ENCODE measurements at places on chromosomes 4 and X.

GRCh38 chrX:47091149-47091775 is 13.0 kb downstream of the RGN start:
- no peak for DNase-seq

DNA sequence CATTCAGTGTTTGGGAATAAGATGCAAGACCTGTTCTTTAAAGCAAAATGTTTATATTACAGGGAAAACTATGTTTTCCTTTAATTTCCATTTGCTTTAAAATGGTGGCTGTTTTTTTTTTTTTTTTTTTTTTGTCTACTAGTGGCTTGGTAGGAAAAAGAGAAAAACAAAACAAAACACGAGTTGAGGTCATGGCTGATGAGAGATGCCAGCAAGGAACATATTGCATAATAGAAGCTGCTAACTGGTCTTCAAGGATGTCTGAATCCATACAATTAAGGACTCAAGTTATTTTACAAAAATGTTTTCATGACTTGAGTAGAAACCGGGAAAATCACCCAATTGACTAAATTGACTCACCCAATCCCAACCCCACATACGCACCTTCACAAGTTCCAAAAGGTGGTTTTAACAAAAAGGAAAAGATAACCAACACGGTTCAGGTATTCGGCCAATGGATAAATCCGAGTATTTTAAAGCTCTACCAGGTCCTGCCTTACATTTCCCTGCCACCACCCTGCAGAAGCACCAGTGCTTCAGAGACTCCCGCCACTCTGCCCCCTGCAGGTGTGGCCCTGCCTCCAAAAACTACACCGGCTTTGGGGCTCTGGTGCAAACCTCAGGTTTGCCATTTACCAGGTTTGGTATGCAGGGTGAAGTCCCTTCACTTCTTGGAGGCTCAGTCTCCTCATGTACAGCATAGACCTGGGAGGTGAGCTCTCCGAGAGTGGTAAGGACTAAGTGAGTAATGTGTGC is 27.1 kb downstream of the PIR start:
- DNase-seq: no peak

DNA sequence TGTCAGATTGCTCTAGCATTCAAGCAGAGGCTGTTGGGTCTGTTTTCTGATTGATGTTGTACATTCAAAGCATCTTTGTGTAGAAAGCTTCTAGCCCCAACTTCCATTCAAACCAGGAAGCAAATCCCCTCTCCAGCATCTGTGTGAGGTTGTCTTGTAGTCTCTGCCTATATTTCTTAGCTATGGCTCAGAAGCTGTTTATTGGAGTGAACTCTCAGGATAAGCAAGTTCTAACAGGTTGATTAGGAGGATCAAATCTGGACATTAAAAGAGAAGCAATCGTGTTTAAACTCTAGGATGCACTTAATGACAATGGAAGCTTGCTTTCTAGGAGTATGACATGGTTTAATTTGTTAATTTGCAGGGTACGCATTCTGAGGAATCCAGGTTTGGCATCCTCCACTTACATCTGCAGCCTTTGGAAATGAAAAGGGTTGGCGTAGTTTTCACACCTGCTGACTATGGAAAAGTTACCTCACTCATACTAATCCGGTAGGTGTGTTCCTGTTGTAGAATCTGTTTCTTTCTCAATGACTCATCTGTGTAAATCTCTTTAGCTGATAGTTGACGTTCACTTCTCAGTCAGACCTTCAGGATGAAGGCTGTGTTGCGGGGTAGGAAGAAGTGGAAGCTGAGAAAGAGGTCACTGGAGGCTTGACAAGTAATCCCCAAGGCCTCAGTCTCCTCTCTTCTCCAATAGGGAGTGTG is 88.0 kb upstream of the TLR2 start:
- no peak for DNase-seq

GRCh38 chr4:149746276-149746675 is 69.4 kb downstream of the IQCM start:
- DNase-seq: no peak

GRCh38 chr4:147823130-147823529 is 91.2 kb downstream of the ARHGAP10 start:
- no peak for DNase-seq

DNA sequence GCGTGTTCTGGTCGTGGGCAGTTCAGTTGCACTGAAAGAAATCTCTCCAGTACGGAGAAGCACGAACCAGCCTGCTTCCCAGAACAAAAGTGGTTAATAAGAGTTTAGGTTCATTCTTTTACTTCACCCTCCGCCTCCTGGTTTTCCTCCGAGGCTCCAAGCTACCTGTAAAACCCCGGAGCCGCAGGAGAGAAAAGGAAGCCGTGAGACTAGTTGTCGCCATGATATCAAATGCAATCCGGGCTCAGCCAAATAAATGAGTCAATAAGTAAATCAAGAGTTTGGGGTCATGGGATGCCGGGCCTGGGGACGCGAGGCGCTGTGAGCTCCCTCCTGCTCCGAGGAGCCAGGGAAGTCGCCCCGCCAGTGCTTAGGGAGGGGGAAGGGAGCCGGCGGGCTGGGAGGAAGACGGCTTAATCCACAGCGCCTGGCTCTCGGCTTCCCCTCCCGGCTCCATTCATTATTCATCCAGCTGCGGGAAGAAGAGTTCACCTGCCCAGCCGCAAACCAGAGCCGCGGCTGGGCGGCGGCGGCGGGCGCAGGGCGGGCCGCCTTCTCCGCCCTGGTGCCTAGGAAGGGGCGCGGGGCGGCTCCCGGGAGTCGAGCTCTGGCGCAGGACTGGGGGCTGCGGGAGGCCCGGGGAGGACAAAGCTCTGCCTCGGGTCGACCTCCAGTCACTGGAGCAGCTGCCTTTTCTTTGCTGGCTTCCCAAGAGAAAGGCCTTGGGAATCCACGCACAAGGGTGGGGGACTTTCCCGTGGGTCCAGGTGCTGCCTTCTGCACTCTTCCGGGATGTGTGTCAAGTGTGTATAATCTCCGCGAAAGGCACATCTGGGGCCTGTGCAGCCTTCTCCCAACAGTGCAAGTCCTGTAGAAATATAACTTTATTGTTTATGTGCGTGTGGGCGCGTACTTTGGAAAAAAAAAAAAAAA is 1.7 kb downstream of the FRAS1 start:
- no peak for DNase-seq

- no peak for DNase-seq
These were observed 38.1 kb upstream of the IRAK1 start for GRCh38 chrX:154057791-154058190.

- no peak for DNase-seq
These were observed 76.2 kb downstream of the ANTXR2 start for GRCh38 chr4:79996851-79997250.

DNA sequence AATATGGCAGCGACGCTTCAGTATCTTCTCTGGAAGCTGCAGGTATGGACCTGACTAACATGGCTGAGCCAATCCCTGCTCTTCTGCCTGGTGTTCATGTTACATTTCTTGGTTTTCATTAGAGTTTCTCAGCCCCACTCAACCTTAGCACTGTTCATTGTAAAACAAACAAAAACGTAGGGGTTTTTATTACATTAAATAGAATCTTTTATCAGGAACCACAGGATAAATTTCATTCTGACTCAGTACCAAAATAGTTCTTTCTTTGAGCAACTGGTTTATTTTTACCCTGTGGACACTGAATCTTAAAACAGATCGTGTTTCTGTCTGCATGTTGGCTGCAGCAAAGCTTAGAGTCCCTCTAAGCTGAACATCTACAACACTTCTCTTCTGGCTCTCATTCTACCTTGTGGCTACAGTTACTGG is 27.1 kb downstream of the FHIP1A start:
- no peak for DNase-seq

GRCh38 chr4:62450740-62451139 is 1250.6 kb downstream of the ADGRL3 start:
- no peak for DNase-seq

GRCh38 chrX:134529481-134529880 is 69.5 kb downstream of the HPRT1 start:
- DNase-seq: no peak

DNA sequence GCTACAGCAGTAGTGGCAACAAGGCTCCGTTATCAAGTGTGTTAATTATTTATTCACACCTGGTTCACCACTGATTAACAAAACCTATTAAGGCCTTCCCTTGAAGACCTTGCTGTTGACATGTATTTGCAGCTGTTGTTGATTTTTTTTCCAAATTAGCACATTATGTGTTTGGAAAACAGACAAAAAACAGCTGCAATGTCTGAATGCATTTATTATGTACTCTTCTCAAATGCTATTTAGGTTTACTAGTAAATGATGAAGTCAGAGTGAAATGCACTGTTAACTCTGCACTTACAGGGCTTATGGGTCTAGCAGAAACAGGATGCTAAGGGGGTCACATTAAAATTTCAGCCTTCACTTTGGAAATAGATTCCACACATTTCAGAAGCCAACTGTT is 99.5 kb upstream of the PCDH7 start:
- no peak for DNase-seq

- no peak for DNase-seq
These were observed 158.1 kb downstream of the FHIP1A start for GRCh38 chr4:151567056-151567455.

DNA sequence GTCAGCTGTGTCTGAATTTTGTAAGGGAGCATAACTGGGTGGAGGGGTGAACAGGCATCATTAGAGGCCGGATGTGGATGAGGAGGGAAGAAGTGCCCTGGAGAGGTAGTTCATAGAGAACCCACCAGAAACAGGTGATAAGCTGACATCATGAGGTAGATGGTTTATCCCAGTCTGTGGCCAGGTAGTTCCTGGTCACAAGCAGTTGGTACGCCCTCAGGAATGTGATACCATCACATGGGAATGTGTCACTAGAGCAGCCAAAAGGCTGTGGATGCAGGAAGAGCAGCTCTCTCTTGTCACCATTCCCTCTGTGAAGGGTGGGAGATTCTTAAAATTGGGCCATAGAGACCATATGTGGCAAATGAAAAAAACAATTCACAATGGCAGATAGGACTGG is 21.9 kb downstream of the MSN start:
- DNase-seq: no peak

DNA sequence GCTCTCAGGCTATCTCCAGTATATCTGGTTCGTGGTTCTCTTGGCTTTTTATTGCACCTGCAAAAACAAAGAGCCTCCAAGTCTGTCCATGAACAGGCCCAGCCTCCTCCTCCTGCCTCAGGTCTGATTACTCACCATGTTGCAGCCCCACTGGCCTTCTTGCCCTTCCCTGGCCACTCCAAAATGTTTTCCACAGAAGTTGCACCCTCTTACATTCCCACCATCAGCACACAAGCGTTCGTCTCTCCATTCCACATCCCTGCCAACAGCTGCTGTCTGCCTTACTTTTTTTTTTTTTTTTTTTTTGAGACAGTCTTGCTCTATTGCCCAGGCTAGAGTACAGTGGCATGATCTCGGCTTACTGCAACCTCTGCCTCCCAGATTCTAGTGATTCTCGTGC is 86.7 kb downstream of the RFC1 start:
- no peak for DNase-seq

- no peak for DNase-seq
These were observed 514.3 kb downstream of the PCDH7 start for GRCh38 chr4:31234494-31234893.

DNA sequence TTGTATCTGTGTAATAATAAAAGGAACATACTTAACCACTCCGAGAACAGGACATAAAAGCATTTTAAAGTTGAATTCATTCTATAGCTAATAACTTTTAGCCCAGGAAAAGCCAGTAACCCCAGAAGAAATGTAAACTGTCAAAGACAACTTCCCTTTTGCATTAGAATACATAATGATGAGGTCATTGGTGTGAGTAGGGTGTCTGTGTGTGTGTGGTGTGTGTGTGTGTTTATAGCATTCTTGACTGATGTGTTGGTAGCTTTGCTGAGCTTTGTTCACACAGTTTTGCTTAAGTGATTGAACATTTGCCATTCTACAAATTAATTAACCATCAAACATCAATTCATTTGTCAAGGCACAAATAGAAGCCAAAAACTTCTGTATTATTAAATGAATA is 559.6 kb downstream of the ARAP2 start:
- no peak for DNase-seq

- DNase-seq: no peak
These were observed 51.7 kb upstream of the SORCS2 start for GRCh38 chr4:7140692-7141069.

GRCh38 chrX:118552121-118552900 is 56.7 kb downstream of the DOCK11 start:
- no peak for DNase-seq

- no peak for DNase-seq
These were observed 7.4 kb downstream of the CFAP97 start for GRCh38 chr4:185196437-185196836.

DNA sequence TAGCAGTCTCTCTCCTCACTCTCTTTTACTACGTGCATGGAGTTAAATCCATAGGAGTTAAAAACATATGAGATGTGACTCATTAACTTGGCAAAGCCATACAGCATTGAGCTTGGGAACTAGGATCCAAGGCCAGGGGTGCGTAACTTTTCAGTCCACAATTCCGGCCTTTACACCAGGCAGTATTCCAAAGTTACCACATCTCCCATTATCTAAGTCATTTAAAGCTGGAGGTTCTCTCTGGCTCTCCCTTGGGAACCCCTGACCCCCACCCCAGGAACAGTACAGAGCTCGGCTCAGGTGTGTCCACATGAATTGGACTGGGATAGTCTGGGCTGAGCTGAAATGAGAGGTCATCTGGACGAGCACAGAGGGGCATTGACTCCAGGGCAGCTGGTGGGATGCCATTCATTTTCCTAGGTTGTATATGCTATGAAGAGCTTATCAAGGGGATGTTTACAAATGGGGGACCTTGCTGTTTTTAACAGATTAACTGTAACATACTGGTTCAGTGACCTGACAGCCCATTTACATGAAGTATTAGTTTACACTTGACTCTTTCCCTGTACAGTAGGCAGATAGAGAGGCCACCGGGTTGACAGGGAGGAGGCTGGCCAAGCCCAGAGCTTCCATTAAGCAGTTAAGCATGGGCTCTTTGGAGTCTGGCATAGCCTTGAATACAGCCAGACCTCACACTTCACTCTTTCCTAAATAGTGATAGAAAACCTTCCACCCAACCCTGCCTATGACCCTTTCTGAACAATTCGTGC is 128.8 kb downstream of the RAB28 start:
- no peak for DNase-seq

GRCh38 chr4:121707344-121707743 is 10.6 kb upstream of the ANXA5 start:
- no peak for DNase-seq

- no peak for DNase-seq
These were observed 126.1 kb downstream of the SPRY1 start for GRCh38 chr4:123522646-123523045.

- no peak for DNase-seq
These were observed 72.1 kb upstream of the PRKG2 start for GRCh38 chr4:81287101-81287500.

DNA sequence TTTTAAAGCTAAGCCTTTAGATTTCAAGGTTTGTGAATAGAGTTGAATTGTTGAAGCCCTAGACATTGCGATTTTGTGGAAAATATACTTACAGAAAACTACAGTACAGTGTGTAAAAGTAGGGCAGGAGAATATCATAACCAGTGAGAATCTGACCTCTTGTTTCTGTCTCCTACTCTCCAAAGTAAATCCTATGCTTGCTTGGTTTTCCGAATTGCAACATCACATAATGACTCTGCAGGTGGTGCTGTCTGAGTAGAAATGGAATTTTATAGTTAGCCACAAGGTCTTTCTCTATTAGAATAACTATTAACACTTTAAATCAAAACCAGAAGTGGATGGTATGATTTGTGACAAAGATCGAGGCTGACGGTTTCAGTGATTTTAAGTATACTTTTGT is 505.6 kb downstream of the RAPGEF2 start:
- DNase-seq: no peak
